ENCODE measurements at places on chromosomes 12 and 14.
A peak's percentile ranks its signal among the peaks of the same experiment; 100 is the strongest.

DNA sequence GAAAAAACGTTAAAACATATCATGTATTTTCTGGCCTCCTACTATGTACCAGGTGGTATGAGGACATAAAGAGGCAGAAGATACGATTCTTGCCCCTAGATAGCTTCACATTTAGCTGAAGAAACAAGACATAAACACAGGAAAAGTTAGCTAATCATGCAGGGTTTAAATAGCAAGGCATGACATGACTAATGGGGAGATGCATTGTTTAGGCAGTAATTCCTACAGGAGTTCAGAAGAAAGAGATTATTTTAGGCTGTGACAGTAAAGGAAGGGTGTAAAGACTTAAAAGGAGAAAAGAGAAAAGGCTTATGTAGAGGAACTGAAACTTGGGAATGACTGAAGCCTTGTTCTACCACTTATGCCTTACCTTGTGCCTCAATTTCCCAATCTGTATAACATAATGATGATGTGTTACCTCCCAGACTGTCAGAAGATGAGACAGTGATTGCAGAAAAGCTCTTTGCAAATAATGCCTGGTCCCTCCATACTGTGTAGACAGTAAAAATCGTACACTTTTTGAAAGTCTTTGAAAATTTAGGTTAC is 44.4 kb downstream of the PRKCH start:
- DNase-seq: peak; percentile 10

DNA sequence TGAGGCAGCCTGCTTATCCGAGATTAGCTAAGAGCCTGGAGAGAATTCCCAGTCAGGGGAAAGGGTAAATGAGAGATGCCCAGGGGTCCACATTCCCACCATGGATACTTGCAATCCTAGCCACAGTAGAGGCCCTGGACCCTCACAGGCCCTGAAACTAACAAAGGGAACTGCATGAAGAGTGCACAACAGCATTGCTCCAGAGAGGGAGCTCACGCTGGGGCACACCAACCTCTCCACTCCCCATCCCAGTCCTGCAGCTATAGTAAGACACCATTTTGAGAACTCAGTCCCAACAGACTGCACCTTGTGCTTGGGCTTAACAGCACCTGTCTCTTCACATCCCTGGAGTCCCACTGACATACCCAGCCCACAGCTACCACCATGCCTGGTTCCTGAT is 30.5 kb downstream of the CEP83 start:
- DNase-seq: no peak

- DNase-seq: no peak
These were observed 28.1 kb downstream of the OR10P1 start for GRCh38 chr12:55664826-55665225.

- no peak for DNase-seq
These were observed 42.5 kb downstream of the MAP4K5 start for GRCh38 chr14:50489851-50490250.

GRCh38 chr12:109594556-109595317 is 21.1 kb downstream of the MVK start:
- no peak for DNase-seq

All from fibroblast of the aortic adventitia (primary cell).